ENCODE measurements at places on chromosomes 16 and 17. TPM values are rescaled to one million over a fixed set of nuclear protein-coding genes. Genes with fewer than 3 reads are reported as not detected.

GRCh38 chr17:18201108-18201507 is 17.5 kb downstream of the ALKBH5 start:
- no peaks in the 10 kb centered on the region for H3K36me3 ChIP-seq
- no peak overlapping the region for H3K4me3 ChIP-seq
- no peak for DNase-seq
- H3K4me1 ChIP-seq, result peaks cover 28% of the 10 kb centered on the region
- no peak overlapping the region for H3K27ac ChIP-seq

DNA sequence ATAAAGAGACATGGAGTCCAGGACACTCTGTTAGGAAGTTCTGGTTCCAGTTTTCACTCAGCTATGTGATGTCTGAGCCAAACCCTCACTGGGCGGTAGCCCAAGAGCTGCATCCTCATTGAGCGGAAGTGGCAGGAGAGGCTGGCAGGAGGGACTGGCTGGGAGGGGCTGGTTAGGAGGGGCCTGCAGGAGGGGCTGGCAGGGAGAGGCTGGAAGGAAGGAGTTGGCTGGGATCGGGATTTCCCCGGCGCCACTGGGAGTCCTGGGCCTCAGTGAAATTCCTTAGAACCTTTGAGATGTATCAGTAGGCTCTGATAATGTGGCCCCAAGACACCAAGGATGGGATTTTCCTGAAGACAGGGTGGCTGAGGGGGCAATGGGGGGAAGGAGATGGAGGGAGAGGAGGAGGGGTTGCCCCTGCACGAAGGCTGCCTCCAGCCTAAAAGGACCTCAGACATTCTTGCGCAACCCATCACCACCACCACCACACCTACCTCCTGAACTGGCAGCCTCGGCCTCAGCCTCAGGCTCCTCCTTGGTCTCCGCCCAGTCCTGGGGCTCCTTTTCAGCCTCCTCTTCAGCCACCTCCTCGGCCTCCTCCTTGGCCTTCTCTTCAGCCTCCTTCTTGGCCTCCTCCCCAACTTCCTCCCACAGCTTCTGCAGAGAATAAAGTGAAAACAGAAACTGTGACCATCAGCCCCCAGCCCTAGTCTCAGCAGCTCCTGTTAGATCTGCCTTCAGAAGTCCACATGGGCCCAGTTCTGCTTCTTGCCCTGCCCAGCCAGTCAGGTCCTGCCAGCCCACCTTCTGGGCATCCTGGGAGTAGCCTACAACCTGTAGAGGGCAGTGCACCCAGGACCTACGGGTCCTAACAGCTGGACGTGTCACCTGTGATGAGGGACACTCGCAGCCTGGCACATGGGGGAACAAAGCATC is 31.7 kb downstream of the CNGB1 start:
- H3K4me3 ChIP-seq, result no peak overlapping the region
- DNase-seq, result peak; percentile 51
- no peaks in the 10 kb centered on the region for H3K36me3 ChIP-seq
- peaks cover 6% of the 10 kb centered on the region for H3K27me3 ChIP-seq

DNA sequence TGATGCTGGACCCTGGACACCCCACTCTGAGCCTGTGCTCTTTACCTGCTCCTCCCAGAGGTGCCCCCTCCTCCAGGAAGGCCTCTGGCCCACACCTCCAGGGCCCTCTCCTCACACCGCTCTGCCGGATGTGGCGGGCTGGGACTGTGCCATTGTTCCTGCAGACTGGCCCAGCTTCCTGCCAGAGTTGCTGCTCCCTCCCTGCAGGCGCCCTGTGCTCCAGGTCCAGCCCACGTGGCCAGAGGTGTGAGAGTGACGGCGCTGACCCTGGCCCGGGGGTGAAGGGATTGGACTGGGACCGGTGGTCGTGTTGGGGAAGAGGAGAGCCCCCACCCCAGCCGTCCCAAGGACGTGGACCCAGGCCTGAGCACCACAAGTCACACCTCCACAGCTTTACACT is 5.7 kb downstream of the E4F1 start:
- no peak overlapping the region for H3K4me3 ChIP-seq
- no peak overlapping the region for H3K27ac ChIP-seq
- no peak for DNase-seq
- H3K36me3 ChIP-seq, result no peaks in the 10 kb centered on the region

Gene CXCL16
- total RNA-seq, result 147 TPM

Gene DHRS7C
- total RNA-seq, result not detected

Gene DOC2B
- total RNA-seq, result 2.4 TPM

Measured in left lung (tissue), 14 donors.